Left kidney (tissue), 8 donors: ENCODE measurements at places on chromosomes 11 and 22. TPM values are rescaled to one million over a fixed set of nuclear protein-coding genes. Genes with fewer than 3 reads are reported as not detected.

- no peak for DNase-seq
These were observed 13.1 kb downstream of the ADM start for GRCh38 chr11:10317776-10318526.

DNA sequence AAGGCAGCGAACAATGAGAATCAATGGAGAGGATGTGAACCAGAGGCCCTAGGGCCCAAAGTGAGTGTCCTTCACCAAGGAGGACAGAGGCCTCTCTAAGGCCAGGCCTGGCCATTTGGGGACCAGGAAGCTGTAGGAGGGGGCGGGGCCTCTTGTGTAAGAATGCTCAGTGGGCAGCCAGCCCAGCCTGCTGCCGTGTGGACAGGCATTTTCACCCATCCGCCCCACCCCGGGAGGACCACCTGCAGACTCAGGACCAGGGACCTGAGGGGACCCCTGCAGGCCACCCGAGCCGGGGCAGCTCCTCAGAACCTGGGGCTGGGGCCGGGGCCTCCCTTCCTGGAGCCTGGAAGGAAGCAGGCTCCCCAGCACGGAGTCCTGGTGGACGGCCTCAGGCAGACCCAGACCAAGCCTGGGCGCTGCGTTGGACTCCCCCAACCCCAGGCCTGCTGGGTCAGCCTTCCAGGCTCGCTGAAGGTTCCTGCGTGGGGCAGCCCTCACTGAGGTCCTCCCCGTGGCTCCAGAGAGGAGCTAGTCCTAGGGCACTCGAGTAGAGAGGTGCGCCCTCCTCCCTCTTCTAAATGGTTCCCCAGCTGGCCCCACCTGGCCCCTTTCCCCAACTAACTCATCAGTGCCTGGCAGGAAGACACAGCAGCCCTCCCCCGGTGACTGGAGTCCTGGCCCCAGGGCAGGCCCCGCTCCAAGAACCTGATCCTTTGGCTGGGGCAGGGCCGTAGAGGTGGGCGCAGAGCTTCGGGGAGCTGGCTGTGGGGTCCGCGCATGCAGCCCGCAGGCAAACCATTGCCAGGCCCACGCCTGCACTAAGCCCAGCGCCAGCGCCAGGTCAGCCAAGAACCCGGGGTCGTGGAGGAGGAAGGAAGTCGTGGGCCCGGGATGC, 1.5 kb upstream of the TRABD start:
- DNase-seq, result no peak

- DNase-seq, result no peak
These were observed 527.0 kb upstream of the B3GAT1 start for GRCh38 chr11:134939031-134939430.

YPEL1 gene
- polyA plus RNA-seq, result 20.9 TPM

SLC22A6 gene
- polyA plus RNA-seq, result 29.4 TPM

GRCh38 chr11:74033046-74033445, 24.2 kb upstream of the UCP3 start:
- DNase-seq, result no peak

DNA sequence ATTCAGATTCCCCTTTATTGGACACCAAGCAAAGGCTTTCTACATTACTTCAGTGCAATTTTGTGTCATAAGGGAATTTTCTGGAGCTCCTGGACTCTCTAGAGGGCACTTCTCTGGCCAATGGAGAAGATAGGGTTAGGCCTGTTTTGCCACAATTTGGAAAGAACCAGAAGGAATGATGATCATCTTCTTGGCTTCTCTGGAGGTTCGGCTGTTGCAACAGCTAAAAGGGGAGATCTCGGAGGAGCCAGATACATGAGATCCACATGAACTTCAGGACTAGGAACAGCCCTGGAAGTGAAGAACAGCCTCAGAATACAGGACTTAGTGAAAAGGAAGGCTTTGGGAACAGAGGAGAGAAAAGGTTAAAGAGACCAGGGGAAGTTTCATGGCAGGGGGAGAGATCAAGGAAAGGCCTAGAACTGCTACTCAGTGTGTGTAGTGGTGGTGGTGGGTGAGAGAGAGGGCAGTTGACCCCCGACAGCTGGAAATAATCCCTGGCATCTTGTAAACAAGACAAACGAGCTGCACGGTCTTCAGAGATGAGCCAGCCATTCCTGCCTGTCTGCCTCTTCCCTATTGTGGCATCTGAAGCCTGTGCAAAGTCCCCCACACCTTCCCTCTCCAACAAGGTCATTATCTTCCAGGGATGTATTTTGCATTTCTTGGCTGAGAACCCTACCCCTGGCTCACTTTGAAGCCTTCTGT, 83.8 kb downstream of the CCDC81 start:
- no peak for DNase-seq

GRCh38 chr11:106794058-106794457, 224.2 kb downstream of the GUCY1A2 start:
- no peak for DNase-seq
